ENCODE measurements at places on chromosomes 1 and 21.
A peak's percentile ranks its signal among the peaks of the same experiment; 100 is the strongest.

DNA sequence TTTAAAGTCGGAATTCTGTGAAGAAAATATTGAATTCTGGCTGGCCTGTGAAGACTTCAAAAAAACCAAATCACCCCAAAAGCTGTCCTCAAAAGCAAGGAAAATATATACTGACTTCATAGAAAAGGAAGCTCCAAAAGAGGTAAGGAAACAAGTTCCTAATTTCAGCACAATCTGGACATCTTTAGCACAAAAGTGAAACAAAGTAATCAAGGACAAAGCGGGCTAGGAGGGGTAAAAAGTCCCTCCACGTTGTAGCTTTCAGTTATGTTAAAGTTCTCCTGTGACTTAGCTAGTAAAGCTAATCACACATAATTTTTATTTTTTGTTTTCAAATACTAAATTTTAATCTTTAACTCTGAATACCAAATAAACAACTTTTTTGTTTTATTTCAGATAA is 2.2 kb downstream of the RGS2 start:
- DNase-seq, result no peak

DNA sequence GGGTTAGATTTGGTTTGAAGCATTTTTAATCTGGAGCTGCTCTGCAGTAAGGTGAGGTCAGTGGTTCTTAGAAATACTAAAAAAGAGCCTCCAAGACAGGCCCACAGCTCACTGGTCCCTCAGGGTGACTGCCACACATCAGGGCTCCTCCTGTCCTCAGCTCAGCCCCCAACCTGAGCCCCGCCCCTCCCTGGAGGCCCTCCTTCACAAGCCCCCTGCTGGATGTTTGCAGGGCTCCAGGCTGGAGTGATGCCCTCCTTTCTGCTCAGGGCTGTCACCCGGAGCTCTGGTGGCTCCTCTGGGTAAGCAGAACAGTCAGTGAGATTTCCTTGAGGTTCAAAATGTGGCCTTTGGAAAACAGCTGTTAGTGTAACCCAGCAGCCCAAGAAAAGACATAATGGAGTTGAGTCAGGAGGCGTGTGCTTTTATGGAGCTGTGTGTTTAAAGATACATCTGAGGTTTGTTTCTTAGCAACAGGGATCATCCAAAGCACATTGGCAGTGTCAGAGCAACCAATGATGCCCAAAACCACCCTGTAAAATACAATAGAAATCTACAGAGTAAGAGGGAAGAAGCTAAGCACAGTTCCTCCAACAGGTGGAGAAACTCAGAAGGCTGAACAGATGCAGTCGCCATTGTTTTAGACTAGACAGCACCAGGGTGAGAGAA is 21.4 kb downstream of the STUM start:
- DNase-seq, result peak; percentile 26

DNA sequence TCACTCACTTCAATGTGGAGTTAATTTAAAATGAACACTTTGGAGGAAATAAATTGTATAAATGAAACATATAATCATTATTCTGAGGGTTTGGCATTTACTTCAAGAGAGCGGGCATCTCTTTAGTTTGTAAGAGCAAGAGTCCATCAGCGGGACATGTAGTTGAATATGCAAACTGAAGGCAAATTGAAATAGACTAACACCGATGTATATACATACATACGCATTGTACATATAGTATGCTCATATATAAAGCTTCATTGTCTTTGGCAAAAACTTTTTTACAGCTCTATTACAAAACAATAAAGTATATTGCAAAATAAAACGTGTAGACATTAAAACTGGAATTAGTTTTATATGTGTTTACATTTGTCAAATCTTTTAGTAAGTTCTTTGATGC is 328.9 kb downstream of the LTN1 start:
- DNase-seq, result no peak

DNA sequence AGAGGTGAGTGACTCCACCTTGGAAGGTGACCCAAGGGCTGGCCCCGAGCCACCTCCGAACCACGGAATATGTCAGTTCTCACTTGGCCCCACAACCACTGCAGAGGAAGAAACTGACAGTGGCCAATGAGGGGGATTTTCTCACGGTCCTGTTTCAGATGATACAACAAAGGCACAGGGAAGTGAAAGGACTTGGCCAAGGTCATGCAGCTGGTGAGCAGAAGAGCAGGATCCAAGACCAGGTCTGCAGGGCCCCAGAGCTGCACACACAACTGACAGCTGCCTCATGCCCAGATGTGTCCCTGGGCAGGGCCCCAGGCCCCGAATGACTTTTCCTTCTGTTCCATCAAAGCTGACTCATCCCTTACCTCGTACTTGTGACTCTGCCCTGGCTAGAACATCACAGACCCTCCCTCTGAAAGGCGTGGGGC is 25.8 kb upstream of the EVA1B start:
- DNase-seq, result peak; percentile 70

DNA sequence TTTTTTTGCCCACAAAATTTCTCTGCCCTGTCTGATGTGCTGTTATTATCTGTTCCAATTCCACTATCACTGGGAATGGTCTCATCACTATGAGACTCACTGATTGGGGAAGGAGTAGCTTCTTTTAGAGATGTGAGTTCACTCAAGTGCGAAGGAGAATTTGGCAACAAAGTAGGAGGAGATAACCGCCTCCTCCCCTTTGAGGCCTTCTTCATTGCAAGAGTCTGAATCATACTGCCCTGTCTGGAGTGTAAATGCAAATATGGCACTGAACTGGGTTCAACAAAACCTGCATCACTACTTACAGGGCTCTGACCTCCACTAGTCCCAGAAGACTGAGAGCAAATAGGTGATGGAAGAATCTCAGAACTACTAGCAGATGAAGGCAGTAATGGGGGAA is 83.4 kb downstream of the ASH1L start:
- no peak for DNase-seq

GRCh38 chr1:78651241-78651640 is 1.6 kb downstream of the IFI44 start:
- no peak for DNase-seq

GRCh38 chr1:225777058-225777582 is 506 bp upstream of the SRP9 start:
- DNase-seq, result no peak

GRCh38 chr1:36602184-36602583 is 119.5 kb upstream of the CSF3R start:
- DNase-seq, result no peak

- DNase-seq, result no peak
Measured at GRCh38 chr1:46309401-46310159, 6.1 kb downstream of the UQCRH start.

DNA sequence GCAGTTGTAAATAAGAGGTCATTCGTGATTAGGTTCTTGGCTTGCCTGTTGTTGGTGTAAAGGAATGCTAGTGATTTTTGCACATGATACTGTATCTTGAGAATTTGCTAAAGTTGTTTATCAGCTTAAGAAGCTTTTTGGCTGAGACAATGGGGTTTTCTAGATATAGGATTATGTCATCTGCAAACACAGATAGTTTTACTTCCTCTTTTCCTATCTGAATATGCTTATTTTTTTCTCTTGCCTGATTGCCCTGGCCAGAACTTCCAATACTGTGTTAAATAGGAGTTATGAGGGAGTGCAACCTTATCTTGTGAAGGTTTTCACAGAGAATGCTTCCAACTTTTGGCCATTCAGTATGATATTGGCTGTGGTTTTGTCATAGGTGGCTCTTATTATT is 576.1 kb upstream of the RGS18 start:
- DNase-seq, result no peak

DNA sequence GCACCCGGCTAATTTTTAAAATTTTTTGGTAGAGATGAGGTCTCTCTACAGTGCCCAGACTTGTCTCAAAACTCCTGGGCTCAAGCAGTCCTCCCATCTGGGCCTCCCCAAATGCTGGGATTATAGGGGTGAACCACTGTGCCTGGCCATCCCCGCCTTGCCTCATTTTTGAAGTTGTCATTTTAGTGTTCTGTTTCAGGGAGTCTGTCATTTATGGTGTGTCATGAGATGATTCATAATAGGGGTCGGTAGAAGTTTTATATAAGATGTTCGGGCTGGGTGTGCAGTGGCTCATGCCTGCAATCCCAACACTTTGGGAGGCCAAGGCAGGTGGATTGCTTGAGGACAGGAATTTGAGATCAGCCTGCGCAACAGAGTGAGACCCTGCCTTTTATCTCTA is 8.5 kb downstream of the PRCC start:
- no peak for DNase-seq

DNA sequence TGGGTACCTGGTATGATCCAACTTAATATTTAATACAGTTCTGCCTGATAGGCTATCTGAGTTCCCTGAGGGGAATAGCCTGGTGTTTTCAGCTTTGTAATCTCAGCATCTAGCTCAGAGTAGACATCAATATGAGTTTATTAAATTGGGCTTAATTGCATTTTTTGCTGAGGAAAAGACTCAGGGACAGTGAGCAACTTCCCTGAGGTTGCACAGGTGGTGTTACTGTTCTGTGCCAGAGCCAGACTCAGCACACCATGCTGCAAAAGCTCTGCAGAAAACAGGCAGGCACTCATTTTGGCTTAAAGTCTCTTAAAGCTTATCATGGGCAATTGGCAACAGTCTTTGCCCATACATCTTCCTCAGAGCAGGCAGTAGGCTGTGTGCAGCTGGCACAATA is 90.5 kb upstream of the JUN start:
- DNase-seq, result no peak

DNA sequence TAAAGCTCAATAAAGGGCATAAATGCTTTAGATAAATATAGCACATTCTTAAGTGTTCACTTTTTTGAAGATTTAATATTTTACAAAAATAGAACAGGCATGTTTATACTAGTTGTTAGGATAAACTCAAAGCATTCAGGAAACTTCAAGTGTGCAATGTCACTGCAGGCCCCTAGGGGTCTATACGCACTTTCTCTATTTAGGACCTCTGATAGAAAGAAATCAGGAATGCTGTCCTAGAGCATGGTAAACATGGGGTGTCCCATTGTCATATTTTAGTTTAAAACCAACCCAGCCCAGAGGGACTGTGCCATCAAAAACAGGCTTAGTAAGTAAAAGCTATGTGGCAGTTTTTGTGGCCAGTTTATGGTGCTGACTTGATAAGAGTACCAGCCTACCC is 102.2 kb downstream of the BARHL2 start:
- DNase-seq, result no peak

GRCh38 chr1:175073633-175074032 is 6.0 kb downstream of the TNN start:
- no peak for DNase-seq

DNA sequence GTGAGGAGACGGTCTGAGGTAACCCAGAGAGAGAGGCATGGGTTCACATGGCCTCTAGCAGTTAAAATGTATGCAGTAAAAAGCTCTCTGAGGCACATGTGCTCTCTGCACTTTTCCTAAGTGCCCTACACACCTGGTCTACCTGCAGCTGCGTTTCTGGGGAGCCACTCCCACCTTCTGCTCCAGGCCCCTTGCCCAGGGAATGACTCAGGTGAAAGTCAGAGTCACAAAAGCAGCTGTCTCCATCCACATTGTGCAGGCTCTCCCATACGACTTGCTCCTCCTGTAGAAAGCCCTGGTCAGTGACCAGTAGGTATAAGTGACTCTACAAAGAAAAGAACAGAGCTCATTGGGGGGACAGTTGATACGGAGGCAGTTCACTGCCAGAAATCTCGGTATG is 8.8 kb downstream of the MINDY1 start:
- no peak for DNase-seq

DNA sequence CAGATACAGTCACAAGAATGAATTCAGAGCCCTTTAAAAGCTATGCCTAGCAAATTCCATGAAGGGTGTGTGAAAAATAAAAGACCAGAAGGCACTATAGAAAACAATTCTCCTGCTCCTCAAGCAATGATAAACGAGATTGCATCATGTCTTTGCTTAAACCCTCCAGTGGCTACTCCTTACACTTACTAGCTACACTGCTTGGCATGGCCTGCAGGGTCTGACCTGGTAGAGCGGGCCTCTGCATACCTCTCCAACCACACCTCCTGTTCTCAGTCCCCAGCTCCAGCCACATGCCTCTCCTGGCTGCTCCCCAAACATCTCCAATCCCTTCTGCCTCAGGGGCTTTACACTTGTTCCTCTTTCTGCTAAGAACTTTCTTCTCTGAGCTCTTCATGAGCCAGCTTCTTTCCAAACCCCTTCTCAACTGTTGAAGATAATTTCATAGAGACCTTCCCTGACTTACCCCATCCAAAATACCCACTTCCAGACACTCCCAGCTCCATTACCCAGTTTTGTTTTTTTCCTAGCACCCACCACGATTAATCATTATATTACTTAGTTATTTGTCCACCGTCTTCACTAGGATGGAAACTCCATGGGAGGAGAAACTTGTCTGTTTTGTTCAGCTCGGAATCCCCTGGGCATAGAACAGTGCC is 11.2 kb upstream of the CREG1 start:
- no peak for DNase-seq

- no peak for DNase-seq
Measured at GRCh38 chr1:86779308-86780191, 75.2 kb downstream of the SH3GLB1 start.

- DNase-seq, result no peak
Measured at GRCh38 chr21:20419772-20420171, 578.4 kb upstream of the NCAM2 start.

DNA sequence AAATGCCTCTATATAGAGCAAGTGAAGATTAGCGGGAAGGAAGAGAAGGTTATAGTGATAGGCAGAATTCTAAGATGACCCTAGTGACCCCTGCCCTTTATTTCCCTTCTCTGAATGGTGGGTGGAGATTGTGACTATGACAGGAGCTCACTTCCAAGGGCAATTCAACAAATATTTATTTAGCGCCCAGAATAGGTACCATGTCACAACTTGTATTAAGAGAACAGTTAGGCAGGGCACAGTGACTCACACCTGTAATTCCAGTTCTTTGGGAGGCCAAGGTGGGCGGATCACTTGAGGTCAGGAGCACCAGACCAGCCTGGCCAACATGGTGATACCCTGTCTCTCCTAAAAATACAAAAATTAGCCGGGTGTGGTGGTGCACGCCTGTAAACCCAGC is 236.0 kb upstream of the POGK start:
- DNase-seq, result no peak

- DNase-seq, result no peak
Measured at GRCh38 chr1:155970531-155971167, 7.7 kb downstream of the ARHGEF2 start.

GRCh38 chr1:173002891-173003838 is 47.6 kb downstream of the TNFSF18 start:
- DNase-seq, result no peak

DNA sequence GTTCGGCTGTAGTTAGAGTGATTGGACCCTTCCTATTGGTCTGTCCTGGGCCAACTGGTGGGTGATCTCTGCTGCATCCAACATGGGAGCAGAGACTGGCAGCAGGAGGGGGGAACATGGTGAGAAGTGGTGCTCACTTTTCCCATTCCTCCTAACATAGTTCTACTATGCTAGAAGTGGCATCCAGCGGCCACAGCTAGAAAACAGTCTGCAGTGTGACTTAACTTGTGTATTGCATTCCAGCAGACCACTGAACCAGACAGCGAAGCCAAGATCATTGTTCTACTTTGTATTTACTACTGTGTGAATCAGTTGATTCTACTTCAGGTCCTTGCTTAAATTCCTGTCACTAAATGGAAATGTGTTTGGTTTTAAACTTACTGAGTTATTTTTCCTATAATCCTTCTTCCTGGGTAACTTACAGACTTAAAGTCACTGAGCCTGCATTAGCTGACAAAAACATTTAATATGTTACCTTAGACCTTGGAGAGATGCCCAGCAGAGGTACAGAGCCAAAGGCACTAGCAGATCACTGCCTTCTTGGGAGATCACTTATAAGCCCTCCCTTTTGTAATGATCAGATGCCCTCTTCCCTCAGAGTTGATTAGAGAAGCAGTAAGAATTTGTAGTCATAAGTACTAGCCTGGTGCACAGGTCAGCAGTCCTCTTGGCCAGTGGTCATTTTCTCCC is 8.2 kb downstream of the FABP3 start:
- DNase-seq, result no peak

GRCh38 chr1:203913073-203913521 is 51.7 kb downstream of the SNRPE start:
- DNase-seq, result no peak

- DNase-seq, result no peak
Measured at GRCh38 chr1:6222636-6223035, 13.1 kb downstream of the ICMT start.

Data from GM19239 (cell line).